Gastroesophageal sphincter (tissue), 4 donors: ENCODE measurements at places on chromosomes 6 and 20.

DNA sequence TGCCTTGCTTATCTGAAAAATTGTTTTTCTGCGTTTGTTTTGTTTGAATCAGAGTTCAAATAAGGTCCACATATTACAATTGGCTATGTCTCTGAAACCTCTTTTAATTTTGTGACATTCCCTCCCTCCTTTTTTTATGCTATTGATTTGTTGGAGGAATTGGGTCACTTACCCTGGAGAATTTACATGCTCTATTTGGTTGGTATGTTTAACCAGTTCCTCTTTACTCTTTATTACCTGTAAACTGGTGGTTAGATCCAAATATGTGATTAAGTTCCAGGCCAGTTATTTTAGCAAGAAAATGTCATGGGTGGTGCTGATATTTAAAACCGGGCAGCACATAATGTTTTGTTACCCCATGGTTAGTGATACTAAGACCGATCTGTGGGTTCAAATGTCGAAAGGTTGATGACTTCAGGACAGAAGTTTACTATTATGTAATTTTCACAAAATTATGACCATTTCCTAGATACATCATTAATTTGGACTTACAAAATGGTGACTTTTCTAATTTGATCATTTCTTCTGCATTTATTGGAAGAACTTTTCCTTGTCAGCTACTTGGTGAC, 77.3 kb downstream of the KIZ start:
- ATAC-seq = no peak

- ATAC-seq = no peak
These were observed 1027.4 kb upstream of the FLRT3 start for GRCh38 chr20:15364781-15365180.

GRCh38 chr20:60586269-60587050, 628.2 kb downstream of the CDH26 start:
- ATAC-seq = peak; percentile 25

GRCh38 chr20:32493356-32493755, 91.8 kb downstream of the NOL4L start:
- no peak for ATAC-seq

- ATAC-seq = no peak
These were observed 44.8 kb downstream of the SPDEF start for GRCh38 chr6:34511214-34511914.

GRCh38 chr6:53648184-53648943, 17.2 kb downstream of the KLHL31 start:
- no peak for ATAC-seq

GRCh38 chr6:35469751-35470662, 1.8 kb downstream of the RPL10A start:
- no peak for ATAC-seq

- no peak for ATAC-seq
These were observed 41.2 kb downstream of the BMP7 start for GRCh38 chr20:57225197-57225733.

DNA sequence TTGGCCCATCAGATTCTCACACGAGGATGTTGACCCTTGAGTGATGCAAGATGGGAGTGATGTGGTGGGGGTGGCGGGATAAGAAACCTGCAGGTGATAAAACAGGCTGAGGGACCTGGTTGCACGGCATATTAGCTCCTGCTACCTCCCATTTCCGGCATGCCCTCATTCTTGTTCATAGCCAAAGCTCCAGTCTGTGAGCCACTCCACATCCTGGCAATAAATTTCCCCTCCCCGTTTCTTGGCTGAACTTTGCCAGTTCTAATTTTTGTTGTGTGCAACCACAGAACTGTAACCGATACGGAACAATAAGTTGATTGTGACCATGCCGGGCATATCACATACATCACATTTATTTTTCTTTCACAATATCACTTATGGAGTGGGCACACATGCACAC, 41.6 kb upstream of the NFATC2 start:
- no peak for ATAC-seq

DNA sequence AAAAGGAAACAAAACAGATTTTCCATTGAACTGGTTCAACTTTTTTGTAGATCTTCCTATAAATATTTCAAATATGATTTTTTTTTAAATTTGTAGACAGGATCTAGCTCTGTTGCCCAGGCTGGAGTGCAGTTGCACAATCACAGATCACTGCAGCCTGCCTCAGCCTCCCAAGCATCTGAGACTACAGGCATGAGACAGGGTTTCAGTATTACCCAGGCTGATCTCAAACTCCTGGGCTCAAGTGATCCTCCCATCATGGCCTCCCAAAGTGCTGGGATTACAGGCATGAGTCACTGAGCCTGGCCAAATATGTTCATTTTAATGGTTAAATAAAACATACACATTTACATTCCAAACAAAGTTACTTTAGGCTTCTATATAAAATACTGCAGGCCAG, 33.6 kb downstream of the SAMHD1 start:
- peak; percentile 13 for ATAC-seq

DNA sequence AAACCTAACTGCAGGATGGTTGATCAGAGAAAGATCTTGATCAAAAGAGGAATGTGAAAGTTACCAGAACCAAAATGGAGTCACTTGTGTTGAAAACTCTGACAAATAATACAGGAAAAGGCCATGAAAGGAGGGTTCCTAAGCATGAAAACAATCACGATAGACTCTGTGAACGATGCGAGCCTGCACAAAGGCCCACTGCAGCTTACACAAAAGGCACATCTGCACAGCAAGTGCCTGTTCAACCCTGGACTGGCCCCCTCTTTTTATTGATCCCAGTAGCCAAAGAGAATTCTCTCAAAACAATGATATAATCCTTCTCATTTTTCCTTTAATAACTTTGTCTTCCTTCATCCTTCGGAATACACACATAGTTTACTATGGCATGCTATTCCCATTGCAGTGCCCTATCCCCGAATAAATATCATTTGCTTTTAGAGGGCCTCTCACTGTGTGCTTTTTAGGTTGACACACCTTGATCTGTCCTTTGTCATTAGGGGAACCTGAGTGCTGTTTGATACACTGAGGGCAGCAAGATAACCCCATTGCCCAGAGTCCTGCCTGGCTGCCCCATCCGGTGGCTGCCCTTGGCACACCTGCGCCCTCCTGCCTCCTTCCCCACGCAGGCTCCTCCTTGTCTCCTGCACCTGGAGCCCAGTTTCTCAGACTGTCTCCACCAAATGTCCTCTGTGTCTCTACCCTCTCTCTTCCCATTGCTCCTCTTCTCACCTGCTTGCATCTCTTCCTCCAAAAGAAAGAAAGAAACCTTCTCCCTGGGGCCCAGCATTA, 98.3 kb upstream of the FRMD1 start:
- no peak for ATAC-seq

DNA sequence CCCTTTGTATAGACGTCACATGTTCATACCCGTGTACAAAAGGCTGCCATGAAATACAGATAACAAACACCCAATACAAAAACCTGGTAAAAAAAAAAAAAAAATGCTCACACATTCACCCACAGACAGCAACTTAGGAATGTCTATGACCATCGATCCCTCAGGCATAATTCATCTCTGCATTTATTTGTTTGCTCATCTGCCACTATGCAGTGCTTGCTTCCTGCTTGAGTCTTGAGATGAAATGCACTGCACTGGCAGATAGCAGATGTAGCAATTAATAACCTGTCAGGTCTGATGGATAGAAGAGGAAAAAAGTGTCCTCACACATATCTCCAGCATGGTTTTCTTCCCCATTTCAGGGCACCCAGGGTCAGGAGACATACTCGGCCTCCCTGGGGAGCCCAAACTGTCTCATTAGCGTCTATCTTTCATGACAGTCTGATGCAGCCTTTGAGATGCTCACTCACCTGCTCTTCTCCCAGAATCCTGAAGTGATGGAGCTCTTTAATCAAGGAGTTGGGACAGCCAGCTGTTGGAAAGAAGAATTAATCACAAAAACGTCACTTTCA, 295.1 kb upstream of the AGPAT4 start:
- ATAC-seq = no peak

GRCh38 chr6:147933224-147933623, 409.4 kb upstream of the SASH1 start:
- no peak for ATAC-seq

GRCh38 chr20:57212534-57213276, 53.7 kb downstream of the BMP7 start:
- peak; percentile 95 for ATAC-seq

- ATAC-seq = peak; percentile 92
These were observed at the start of gene NT5E for GRCh38 chr6:85449818-85450759. TSS of gene NT5E (plus strand) at chr6:85450083. CDS start at chr6:85450140, 57 bp downstream.

DNA sequence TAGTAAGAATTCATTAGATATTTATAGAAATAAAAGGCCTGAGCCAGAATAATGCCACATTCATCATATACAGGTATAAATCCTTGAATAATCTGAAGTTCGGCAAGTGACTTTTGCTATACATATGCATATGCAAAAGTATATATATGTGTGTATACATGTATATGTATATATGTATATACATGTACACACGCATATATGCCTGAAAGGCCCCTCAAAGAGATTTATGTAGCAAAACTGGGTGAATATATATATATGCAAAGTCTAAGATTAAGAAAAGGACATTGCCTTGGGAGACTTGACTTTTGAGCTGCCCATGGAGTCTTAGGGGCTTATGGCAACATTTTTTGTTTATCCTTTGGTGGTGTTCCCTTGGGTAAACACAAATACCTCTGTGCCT, 231.4 kb downstream of the BMP2 start:
- ATAC-seq = no peak
